HT-29 (cell line): ENCODE measurements at places on chromosomes 2 and 18. TPM values are rescaled to one million over a fixed set of nuclear protein-coding genes. Genes with fewer than 3 reads are reported as not detected.

SPDYA gene
- 0.46 and 1.1 TPM in 2 replicates for total RNA-seq

PLGLB1 gene
- total RNA-seq, result 1.5 TPM in 1 of 2 replicates, not detected in the other

GAD1 gene
- total RNA-seq, result 22.6 and 29.8 TPM in 2 replicates

APCDD1 gene
- total RNA-seq, result not detected in 2 replicates

MYO7B gene
- 4.8 and 5.4 TPM in 2 replicates for total RNA-seq

TWIST2 gene
- not detected in 2 replicates for total RNA-seq

GRCh38 chr2:37571587-37572136 is 99.8 kb downstream of the CDC42EP3 start:
- DNase-seq, result no peak

GRCh38 chr2:102660070-102660469 is 40.7 kb downstream of the SLC9A2 start:
- peak; percentile 37 for DNase-seq

GRCh38 chr2:31812051-31812798 is 198.6 kb downstream of the MEMO1 start:
- DNase-seq, result peak; percentile 28

- DNase-seq, result peak; percentile 42
Measured at GRCh38 chr2:30252723-30253701, 21.7 kb downstream of the LBH start.

DNA sequence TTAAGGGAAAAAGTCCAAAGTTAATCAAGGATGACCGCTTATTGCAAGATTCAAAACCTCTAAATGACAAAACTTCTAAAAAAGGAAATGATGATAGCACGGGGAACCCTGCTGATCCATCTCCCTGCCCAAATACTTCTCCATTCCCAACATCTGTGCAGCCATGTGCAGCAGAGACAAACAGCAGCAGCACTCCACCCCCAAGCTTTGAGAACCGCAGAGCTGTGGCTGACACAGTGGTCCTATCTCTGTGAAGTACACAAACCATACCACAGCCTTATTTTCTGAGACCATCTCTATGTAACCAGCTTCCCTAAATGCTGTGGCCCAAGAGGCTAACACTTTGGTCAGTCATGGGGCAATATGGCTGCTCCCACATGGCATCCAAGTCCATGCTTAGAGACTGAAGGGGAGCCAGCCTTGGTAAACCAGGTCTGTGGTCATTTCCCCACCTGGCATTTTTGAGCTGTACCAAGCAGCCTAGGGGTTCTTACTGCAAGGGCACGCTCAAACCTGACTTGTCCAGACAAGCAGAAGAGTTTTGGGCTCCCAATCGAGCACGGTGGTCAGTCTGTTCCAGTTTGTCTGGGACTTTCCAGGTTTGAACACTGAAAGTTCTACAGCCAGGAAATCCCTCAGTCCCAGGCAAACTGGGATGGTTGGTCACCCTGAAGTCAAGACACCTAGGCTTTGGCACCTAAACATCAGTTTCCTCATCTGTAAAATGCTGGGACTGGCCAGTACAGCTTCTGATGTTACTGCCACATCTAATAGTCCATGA is 17.1 kb upstream of the NFE2L2 start:
- DNase-seq, result no peak

- no peak for DNase-seq
Measured at GRCh38 chr2:189826039-189826438, 41.8 kb downstream of the PMS1 start.

- DNase-seq, result no peak
Measured at GRCh38 chr2:203951366-203951902, 14.9 kb downstream of the ICOS start.

DNA sequence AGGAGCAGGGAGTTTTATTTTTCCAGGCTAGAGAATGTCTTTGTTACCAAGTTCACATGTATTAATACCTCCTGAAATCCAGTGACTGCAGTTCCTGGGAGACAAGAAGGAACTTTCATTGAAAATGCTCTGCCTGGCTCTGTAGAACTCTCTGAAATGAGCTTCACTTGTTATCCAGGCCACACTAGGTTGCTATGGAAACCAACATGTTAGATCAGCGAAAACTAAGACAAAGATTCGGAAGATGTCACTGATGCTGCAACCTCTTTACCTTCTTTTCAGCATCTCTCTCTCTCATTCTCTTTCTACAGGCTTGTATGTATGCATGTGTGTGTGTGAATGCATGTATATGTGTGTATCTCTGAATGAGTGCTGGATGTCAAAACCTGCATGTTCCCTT is 218.5 kb downstream of the TRIB2 start:
- no peak for DNase-seq

GRCh38 chr2:23531280-23531679 is 146.3 kb downstream of the KLHL29 start:
- DNase-seq, result no peak

DNA sequence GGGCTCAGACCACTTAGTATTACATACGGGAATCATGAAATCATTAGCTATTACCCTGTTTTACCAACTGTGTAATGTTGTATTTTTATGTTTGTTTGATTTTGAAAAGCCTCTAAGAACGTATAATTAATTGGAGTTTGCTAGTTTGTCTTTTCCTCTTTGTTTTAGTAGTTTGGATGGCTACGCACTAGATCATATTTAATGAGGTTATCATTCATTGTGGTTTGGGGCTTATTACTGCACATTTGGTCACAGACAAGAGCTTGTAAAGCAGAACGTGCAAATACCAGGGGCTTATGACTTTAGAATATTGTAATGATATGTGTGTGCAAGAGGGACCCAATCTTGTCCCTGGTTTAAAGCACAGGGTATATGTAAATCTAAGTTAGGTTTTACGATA is 10.3 kb downstream of the CABLES1 start:
- no peak for DNase-seq

DNA sequence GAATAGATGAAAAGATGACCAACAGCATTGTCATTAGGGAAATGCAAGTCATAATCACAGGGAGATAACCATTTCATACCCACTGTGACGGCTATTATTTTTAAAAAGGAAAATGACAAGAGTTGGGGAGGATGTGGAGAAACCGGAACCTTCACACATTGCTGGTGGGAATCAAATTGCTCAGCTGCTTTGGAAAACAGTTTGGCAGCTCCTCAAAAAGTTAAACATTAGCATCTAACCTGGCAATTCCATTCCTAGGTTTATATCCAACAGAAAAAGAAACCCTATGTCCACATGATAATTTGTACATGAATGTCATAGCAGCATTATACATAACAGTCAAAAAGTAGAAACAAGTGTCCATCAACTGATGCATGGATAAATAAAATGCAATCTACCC is 58.2 kb downstream of the KCNG3 start:
- DNase-seq, result no peak

GRCh38 chr2:96680561-96681141 is 38.1 kb downstream of the FER1L5 start:
- no peak for DNase-seq

DNA sequence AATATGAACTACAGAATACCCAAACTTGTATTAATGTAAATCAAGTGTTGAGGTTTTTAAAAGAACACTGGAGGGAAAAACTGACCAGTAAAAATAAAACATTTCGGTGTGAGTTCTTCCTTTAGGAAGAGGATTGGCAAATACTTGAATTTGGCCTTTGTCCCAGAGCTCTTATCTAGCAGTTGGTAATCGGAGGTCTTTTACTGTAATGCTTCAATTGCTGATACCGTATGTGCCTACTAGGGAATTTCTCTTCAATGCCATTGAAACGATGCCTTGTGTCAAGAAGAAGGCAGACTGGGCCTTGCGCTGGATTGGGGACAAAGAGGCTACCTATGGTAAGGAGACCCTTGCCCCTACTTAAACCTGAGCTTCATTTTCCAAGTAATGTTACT is 4.1 kb downstream of the RRM2 start:
- DNase-seq, result no peak

DNA sequence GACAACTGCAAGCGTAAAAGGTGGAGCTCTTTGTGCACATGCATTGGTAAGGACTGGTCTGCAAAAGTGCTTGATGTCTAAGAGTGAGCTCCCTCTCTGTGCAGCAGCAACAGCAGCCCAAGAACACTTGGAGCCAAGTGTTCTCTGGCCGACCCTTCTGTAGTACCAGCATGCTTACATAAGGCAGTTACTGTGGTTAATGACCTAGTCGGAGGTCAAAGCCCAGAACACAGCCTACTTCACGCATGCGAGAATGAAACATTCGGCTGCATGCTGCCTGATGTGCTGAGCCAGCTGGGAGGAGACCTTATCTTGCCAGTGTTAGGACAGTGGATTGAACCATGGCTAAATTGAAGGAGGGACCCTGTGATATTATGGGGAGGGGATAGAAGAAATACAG is 21.3 kb downstream of the NCAPH start:
- DNase-seq, result no peak

DNA sequence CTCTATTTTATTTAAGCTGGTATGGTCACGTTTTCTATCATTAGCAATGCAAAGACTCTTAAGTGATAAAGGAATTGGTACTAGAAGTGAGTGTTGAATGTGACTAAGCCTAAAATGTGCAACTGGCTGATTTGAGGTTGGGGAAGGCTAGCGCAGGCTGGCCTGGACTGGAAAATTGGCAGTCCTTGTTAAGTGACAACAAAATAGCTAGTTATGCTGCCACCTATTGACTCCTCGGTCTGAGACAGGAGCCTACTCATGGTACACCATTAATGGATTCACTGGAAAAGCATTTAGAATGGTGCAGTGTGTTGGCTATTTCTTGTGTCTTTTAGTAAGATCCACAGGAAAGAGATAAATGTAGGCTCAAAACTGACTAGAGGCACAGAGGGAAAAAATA is 5.7 kb upstream of the WIPF1 start:
- DNase-seq, result peak; percentile 40

DNA sequence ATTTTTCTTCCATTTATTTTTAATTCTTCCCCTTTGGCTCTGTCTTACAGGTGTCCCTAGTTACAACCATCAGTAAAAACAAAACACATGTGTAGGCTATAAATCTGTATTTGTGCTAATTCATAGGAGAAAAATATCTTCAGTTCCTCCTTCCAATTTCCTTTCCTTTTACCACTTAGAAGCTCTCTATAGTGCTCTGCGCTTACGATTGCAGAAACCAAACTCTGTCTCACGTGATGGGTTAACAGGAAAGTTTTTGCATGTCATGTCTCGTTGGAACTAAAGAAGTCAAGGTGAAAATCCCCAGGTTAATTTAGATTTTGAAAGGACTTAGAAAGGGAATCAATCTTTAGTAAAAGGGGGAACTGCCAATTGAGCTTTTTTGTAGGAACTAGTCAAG is 1390.5 kb upstream of the ZEB2 start:
- no peak for DNase-seq

- no peak for DNase-seq
Measured at GRCh38 chr2:42360493-42360889, 526 bp downstream of the COX7A2L start.

DNA sequence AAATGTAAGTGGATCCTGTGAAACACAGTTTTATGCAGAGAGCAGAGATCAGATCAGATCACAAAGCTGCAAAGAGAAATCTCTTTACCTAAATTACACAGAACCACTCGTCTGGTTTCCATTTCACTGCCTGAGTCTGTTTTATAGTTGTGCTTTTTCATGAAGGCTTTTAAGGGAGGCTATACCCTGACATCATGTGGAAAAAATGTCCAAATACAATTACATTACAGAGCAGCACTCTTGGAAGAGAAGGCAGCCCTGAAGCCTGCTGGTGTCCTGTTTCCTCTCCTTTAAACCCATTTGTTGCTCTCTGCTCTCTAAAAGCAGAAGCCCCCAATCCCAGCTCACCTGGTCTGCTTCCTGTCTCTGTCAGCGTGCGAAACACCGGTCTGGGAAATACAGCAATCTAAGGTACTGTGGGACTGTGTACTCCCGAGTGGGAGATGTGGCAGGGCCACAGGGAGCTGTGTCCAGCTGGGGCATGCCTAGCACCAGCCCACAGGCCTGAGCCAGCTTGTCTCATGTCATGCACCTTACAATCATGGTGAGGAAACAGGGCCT is 24.8 kb upstream of the ZFP36L2 start:
- no peak for DNase-seq

DNA sequence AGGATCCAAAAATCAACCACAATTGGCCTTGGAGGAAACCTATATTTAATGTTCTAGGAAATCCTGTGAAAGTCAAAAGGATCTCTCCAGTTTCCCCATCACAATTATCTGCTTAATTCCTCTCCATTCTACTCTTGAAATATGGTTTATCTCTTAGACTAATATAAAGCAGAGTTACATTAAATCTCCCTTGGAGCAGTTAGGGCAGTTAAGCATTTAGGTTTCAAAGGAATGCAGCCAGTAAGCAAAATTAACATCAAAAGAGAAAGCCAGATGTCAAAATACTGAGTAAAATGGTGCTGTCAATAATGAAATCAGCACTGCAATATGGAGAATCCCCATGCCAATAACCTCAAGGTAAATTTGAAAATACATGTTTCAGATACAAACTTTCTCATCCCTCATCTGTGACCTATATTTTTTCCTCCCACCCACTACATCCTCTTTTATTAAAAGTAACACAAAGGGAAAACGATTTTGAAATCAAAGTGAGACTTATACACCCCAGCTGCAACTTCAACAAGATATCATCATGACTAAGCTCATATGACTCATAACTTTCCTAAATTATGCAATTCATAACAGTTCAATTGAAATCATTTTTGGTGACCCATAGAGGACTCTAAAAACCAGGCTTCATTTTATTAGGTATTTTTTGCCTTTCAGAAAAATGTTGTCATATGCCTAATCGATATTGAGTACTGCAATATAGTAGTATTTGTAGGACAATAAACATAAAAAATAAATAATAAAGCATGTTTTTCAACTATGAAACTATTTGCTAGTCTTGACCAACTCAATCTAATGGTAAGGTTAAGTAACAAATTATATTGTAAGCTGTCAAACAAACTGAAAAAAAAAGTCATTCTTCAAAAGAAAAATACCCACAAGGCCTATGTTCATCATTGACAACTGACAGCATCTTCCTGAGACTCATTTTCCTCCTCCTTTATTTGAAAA is 3.1 kb downstream of the ADAM17 start:
- peak; percentile 33 for DNase-seq

DNA sequence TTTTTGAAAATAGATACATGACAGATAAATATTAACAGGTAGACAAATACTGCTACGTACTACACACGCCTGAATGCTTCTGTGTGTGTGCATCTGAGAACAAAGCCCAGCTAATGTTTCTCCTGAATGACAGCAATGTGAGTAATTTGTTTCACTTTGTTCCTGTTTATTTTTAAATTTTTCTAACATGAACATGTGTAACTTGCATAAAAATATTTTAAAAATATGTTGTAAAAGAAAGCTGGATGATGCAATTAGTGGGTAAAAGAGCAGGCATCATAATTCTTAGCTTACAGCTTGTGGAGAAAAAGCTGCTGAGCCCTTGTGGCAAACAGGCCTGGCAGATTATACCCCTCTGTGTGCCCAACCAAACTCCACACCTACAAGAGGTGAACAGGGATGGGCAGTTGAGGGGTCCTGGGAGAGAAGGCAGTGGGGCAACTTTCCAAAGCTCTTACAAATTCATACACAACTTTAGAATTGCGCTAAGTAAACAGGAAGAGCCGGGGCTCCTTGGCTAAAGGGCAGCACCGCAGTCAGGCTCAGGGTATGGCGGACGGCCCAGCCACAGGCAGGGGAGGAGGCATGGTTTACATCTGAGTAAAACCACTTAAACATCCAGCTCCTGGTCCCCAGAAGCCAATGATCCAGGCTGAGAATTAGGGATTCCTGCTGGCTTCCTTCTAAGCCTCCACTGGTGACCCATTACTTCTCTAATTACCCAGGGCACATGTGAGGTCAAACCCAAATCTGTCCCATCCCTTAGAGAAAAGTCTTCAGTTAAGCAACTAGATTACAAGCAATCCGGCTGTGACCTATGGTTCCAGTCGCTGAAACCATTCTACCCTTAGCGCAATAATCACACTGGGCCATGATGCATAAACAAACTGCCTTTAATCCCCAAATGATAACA is 14.0 kb downstream of the PXDN start:
- DNase-seq, result no peak

- DNase-seq, result no peak
Measured at GRCh38 chr18:48780913-48781162, 169.9 kb downstream of the SMAD7 start.
